ENCODE measurements at places on chromosomes 12 and 14. TPM values are rescaled to one million over a fixed set of nuclear protein-coding genes. Genes with fewer than 3 reads are reported as not detected.

The P2RX2 gene
- total RNA-seq, result not detected

The CPNE6 gene
- not detected for total RNA-seq

The PRR4 gene
- total RNA-seq, result 6.5 TPM

The CAPZA3 gene
- not detected for total RNA-seq

The SMCO2 gene
- total RNA-seq, result not detected

The MIP gene
- total RNA-seq, result not detected

The SLC6A15 gene
- 5.3 TPM for total RNA-seq

Measured in subcutaneous adipose tissue (tissue), 4 donors.